ENCODE measurements at places on chromosomes 13 and 19.

DNA sequence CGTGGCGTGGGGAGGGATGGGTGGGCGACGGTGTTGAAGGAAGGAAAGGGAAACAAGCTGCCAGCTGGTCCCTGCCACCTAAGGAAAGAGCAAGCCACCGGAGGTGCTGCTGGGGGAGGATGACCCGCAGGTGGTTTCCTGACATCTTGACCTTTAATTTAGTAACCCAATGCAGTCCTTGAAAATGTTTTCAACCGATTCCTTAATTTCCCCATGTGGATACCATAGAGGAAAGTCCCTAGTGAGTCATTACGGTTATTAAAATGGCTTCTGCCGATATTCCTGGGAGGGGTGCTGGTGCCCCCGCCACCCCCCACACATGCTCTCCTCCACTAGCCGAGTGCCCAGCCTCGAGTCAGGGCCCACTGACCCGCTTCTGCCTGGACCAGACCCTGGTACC lies 6.3 kb upstream of the ANKRD10 start:
- DNase-seq: no peak

GRCh38 chr19:55688422-55689218 lies 13.6 kb downstream of the EPN1 start:
- no peak for DNase-seq

DNA sequence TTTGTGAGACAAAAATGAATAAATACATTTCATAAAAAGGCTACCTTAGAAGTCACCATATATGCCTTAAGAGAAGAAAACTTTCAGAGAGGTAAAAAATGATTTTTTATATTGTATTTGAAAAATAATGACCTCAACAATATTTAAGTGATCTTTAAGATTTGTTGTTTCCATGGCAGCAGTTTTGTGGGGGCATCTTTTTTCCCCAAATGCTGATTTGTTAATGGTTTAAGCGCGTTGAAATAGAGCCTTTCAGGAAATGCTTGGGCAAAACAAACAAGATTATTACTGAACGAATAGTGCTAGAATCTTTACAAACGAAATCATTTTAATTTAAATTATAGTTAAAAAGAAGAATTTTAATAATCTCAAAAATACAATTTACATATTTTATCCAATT lies 103.1 kb upstream of the MYO16 start:
- DNase-seq: no peak

- no peak for DNase-seq
These were observed 4.8 kb upstream of the NFIC start for GRCh38 chr19:3361384-3362216.

DNA sequence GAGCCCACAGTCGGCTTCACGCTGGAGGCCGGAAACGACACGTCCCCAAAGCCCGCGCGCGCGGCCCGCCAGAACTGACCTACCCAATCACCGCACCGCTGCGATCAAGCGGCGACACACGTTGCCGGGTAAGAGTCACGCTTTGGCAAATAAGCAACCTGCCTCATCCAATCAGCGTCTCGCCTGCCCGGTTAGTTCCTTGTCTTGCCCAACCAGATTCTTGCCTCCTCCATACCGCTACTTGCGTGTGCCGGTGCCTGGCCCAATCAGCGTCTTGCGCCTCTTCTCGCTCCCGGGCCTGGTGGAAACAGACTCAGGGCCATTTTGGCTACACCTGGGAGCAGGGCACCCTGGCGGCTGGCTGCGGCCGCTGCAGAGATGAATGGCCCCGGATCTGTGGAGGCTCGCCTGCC lies 11.6 kb upstream of the ZNF544 start:
- DNase-seq: no peak

DNA sequence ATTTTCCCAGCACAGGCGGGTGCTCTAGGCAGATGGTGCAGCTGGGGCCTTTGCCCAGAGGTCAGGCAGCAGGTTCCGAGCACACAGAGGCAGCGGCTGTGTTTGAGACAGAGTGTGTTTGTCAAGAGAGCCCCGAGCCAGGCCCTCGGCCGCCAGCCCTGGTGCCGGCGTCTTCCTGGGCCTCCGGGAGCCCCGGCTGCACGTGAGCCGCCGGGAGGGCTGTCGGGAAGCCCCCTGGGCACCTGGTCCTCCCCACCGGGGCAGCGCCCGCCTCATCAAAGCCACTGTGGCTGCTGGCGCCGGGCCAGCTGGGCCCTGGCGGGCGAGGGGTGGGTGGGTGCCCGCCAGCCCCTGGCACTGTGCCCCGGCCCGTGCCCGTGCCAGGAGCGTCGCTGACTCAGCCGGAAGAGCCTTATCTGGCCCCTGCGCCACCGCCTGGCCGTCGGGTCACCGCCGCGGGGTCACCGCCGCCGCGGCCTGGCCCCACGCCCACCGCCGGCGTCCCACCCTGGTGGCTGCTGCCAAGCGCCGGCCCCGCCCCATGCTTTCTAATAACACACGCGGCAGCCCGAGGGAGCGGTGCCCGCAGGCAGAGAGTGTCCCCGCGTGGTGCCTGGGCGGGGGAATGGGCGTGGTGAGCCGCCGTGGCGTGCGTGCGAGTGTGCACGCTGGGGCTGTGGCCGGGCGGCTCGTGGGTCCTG lies 14.9 kb downstream of the ARID3A start:
- DNase-seq: peak; percentile 49

- no peak for DNase-seq
These were observed 743 bp downstream of the CHAF1A start for GRCh38 chr19:4403005-4403761.

DNA sequence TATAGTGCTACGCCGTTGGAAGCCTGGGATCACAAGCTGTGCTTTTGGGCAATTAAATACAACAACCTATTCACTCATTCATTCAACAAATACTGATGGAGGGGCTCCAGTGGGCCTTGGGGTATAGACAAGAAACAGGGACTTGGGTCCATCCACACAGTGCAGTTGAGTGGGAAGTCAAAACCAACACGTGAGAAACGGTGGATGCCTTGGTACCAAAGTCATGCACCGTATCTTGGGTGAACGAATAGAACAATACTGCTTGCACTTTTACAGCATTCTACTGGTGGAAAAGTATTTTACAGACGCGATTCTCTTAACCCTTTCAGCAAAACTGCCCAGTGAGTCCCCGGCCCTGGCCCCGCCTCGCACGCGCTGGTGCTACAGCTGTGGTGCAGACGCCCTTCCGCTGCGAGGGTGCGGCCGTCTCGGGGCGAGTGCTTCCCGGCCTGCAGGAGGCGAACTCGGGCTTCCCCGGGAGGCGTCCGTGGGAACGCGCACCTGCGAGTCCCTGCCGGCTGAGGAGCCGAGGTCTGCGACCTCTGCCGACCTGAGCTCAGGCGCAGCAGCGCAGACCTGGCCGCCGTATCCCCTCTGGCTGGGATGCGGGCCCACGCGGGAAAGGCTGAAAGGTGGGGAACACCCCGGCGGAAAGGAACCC lies 8.3 kb downstream of the TNFRSF19 start:
- peak; percentile 14 for DNase-seq

GRCh38 chr19:41288673-41289530 lies 21.1 kb upstream of the CCDC97 start:
- DNase-seq: no peak

DNA sequence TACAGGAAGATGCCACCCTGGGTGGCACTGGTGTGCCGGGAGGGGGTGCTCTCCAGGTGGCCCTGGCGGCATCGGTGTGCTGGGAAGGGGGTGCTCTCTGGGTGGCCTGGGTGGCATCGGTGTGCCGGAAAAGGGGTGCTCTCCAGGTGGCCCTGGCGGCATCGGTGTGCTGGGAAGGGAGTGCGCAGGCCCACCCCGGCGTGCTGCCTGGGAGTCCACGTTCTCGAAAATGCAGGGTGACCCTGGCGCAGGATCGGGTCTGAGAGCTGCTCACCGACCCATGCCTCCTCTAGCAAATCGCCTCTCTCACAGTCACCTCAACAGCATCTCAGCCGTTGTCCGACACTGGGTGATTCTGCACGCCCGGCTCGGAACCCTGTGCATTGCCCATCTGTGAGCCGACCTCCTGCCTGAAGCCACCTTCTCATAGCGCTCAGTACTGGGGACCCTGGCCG lies 36.4 kb downstream of the RASA3 start:
- DNase-seq: no peak

GRCh38 chr19:45352062-45352461 lies 11.5 kb downstream of the KLC3 start:
- no peak for DNase-seq

- DNase-seq: no peak
These were observed 304.4 kb downstream of the NALCN start for GRCh38 chr13:101111894-101112293.

DNA sequence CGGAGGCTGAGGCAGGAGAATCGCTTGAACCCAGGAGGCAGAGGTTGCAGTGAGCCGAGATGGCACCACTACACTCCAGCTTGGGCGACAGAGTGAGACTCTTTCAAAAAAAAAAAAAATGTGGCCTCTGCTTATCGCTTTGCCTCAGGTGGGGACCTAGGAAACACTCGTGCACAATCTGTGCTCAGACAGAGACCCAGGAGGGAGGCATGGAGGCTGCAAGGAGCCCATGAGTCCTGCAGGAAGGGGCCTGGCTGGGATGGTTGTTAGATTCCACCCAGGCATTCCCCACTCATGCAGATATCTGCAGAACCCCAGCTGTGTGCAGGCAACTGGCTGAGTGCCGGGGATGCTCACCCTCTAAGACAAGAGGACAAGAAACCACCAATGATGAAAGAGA lies 43.8 kb upstream of the C19orf12 start:
- no peak for DNase-seq

DNA sequence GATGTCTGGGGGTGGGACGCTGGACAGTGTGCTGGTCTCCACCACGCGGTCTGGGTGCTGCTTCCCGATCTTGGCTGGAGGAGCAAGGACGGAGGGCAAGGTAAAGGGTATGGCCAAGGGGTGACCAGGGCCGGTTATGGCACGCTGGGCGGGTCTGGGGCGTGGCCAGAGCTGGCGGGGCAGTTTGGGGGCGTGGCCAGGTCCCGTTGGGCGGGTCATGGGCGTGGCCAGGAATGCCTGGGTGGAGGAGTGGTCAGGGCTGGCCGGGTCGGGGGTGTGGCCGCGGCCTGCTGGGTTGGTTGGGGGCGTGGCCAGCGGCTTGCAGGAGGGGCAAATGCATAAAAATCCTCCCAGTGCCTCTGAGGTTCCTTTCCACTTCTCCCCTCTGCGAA lies 19.2 kb downstream of the GPX4 start:
- DNase-seq: no peak

GRCh38 chr19:17340871-17341357 lies 3.6 kb downstream of the GTPBP3 start:
- no peak for DNase-seq

DNA sequence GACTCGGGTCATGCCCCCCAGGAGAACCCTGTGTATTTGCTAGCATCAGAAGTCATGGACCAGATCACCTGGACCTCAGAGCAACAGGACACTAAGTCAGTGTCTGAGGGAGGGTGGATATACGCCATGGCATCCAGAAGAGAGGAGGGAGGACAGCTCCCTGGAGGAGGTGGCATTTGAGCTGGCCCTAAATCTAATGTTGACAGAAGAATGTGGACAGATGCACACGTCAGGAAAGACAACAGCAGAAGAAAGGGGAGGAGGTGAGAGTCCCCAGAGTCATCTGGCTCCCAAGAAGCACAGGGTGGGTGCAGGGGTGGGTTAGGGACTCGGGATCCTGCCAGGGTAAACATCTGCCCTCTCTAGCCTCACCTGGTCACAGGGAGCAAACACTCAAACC lies 24.5 kb upstream of the CCNE1 start:
- no peak for DNase-seq

- DNase-seq: no peak
These were observed 68.7 kb upstream of the CACNA1A start for GRCh38 chr19:13574933-13575332.

DNA sequence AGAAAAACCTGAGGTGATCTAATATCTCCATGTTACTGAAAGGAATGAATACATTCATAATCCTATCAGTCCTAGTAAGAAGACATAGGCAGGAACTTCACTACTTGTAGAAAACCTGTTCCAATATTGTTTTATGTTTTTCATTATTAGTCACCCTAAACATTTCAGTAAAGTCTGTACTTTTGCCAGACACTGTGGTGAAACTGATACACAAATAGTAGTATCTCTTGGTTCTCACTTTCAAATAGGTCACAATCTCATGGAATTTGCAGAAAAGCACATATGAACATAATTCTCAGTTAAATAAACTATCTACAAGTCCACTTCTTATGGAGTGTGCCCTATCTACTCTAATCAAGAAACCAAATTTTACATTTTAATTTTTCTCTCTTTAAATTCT lies 88.3 kb upstream of the PCDH9 start:
- DNase-seq: no peak

GRCh38 chr13:21688056-21688455 lies 17.2 kb downstream of the FGF9 start:
- no peak for DNase-seq

- DNase-seq: no peak
These were observed 6.7 kb upstream of the ONECUT3 start for GRCh38 chr19:1746401-1747284.

Measured in stimulated activated CD8-positive, alpha-beta memory T cell treated with anti-CD3 and anti-CD28 coated beads, Interleukin-4, amount 100 ng/mL, for 1 hour (primary cell).